Activated CD4-positive, alpha-beta T cell treated with anti-CD3 and anti-CD28 coated beads for 36 hours (primary cell): ENCODE measurements at places on chromosomes 7 and 10. TPM values are rescaled to one million over a fixed set of nuclear protein-coding genes. Genes with fewer than 3 reads are reported as not detected.

The ADAM8 gene
- 176 TPM for total RNA-seq

The PPP1R17 gene
- total RNA-seq = not detected

The MYOZ1 gene
- total RNA-seq = not detected

The MALRD1 gene
- total RNA-seq = not detected

The WDFY4 gene
- total RNA-seq = 0.09 TPM

The COMTD1 gene
- 28.1 TPM for total RNA-seq

The ERVW-1 gene
- not detected for total RNA-seq

DNA sequence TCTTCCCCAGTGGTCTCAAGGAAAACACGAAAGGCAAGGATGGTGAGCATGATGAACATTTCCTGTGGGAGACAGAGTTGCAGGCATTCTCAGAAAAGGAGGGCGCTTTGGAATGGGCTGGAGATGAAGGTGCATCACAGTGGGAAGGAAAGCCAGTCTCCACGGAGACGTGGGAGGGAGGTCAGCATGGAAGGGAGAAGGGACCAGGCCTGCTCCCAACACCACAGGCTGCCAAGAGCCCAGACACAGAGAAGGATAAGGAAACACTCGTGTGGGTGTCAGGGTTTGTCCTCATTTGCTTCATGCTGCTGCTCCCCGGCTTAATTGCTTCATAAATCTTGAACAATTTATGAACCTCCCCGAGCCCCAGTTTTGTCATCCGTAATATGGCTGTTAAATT, 231.5 kb upstream of the ZNF32 start:
- no peaks in the 10 kb centered on the region for H3K27me3 ChIP-seq
- no peak for DNase-seq
- no peaks in the 10 kb centered on the region for H3K36me3 ChIP-seq
- no peak overlapping the region for H3K27ac ChIP-seq

DNA sequence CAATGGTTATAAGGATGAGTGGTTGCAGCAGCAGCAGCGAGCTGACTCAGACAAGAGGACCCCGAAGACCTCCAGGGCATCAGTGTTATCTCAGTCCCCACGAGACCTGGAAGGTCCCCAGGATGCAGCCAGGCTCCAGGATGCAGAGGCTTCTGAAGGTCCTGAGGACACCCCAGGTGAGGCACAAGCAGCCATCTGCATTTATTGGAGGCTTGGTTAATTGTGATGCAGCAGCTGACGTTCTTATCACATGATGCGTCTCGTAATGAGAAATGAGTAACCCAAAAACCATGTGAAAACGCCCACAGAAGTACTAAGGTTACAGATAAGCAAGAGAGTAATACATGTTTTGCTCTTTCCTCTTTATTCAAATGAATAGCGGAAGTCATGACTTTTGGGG, 17.4 kb downstream of the C7orf57 start:
- no peaks in the 10 kb centered on the region for H3K36me3 ChIP-seq
- no peak overlapping the region for H3K27ac ChIP-seq
- H3K4me1 ChIP-seq = peaks cover 10% of the 10 kb centered on the region

DNA sequence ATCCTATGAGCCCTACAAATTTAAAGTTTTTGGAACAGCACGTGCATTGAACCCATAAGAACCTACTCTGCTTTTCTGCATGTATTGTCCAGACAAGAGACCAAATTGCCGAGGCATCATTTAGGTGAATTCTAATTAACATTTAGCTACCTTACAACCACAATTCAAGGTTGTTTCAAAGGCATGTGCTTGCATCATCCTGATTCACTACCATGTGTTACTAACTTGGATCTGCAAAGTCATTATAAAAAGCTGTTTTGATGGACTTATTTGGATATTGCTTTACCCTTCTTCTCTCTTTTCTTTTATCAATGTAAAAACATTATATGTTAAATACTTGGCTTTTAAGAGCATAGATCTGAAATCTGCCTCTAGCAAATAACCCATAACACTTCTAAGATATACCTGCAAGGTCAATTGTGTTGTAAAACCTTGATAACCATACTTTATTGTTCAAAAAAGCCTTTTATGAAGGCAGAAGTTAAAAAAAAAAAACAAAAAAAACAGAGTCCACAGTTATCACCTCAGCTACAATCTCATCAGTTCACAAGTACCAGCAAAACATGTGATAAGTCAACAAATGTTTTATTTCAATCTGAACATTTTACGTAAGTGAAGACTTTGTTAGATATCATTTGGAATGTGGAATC, 51.9 kb downstream of the CFTR start:
- H3K27ac ChIP-seq = no peak overlapping the region
- no peak overlapping the region for H3K4me3 ChIP-seq
- H3K36me3 ChIP-seq = no peaks in the 10 kb centered on the region
- H3K4me1 ChIP-seq = no peaks in the 10 kb centered on the region

GRCh38 chr7:157434701-157435100, 97.9 kb downstream of the DNAJB6 start:
- no peak overlapping the region for H3K27ac ChIP-seq
- H3K36me3 ChIP-seq = no peaks in the 10 kb centered on the region
- peaks cover 13% of the 10 kb centered on the region for H3K4me1 ChIP-seq
- H3K4me3 ChIP-seq = no peak overlapping the region
- no peak for DNase-seq
- H3K27me3 ChIP-seq = peaks cover 1% of the 10 kb centered on the region

- H3K27me3 ChIP-seq = no peaks in the 10 kb centered on the region
- no peak overlapping the region for H3K4me3 ChIP-seq
- H3K36me3 ChIP-seq = no peaks in the 10 kb centered on the region
- no peak overlapping the region for H3K27ac ChIP-seq
- DNase-seq = no peak
These were observed 1.6 kb upstream of the ANKRD2 start for GRCh38 chr10:97570789-97571471.

GRCh38 chr10:28925121-28925663, 247.9 kb downstream of the BAMBI start:
- no peak overlapping the region for H3K4me3 ChIP-seq
- H3K27ac ChIP-seq = no peak overlapping the region
- peaks cover 10% of the 10 kb centered on the region for H3K27me3 ChIP-seq
- no peaks in the 10 kb centered on the region for H3K4me1 ChIP-seq

- no peak overlapping the region for H3K27ac ChIP-seq
- H3K4me1 ChIP-seq = no peaks in the 10 kb centered on the region
- H3K36me3 ChIP-seq = no peaks in the 10 kb centered on the region
- H3K4me3 ChIP-seq = no peak overlapping the region
These were observed 27.7 kb downstream of the PHYH start for GRCh38 chr10:13272164-13272571.

DNA sequence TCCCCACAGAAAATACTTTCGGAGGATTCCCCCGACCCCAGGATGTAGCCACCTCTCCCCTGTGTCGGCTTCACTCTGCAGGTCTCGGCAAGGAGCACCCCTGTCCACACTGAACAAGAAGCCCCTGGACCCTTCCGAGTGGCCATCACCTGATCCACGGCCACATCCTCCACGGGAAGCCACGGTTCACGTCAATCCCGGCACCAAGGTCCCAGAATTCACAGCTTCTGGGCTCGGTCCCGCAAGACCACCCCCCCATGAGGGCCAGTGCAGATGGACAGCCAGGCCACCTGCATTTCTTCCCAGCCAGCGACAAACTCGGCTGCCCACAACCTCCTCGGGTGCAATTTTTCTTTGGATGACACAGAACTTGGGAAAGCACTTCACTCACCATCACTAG, 199.6 kb downstream of the PTPRN2 start:
- H3K27me3 ChIP-seq = peaks cover 4% of the 10 kb centered on the region
- no peak overlapping the region for H3K4me3 ChIP-seq
- H3K27ac ChIP-seq = no peak overlapping the region
- H3K36me3 ChIP-seq = no peaks in the 10 kb centered on the region
- DNase-seq = no peak

- DNase-seq = no peak
- H3K4me1 ChIP-seq = peaks cover 2% of the 10 kb centered on the region
- no peaks in the 10 kb centered on the region for H3K36me3 ChIP-seq
- H3K27ac ChIP-seq = no peak overlapping the region
- H3K4me3 ChIP-seq = no peak overlapping the region
These were observed 210.9 kb downstream of the TEX36 start for GRCh38 chr10:125472010-125472607.

DNA sequence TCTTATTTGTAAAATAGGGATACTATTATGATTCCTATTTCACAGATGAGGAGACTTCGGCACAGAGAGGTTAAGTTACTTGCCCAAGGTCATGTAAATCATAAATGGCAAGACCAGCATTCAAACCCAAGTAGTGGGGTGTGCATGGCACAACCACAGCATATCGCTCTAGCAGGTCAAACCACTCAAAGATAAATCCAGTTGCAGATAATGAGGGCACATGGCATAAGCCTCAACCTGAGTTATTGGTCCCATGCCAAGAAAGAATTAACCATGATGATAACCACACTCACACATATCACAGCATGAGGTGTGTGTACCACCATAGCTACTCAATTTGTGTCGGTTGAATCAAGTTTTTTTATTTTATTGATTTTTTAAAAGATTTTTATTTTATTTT, 180.5 kb downstream of the CREB5 start:
- H3K27me3 ChIP-seq = no peaks in the 10 kb centered on the region
- DNase-seq = no peak
- no peak overlapping the region for H3K27ac ChIP-seq

DNA sequence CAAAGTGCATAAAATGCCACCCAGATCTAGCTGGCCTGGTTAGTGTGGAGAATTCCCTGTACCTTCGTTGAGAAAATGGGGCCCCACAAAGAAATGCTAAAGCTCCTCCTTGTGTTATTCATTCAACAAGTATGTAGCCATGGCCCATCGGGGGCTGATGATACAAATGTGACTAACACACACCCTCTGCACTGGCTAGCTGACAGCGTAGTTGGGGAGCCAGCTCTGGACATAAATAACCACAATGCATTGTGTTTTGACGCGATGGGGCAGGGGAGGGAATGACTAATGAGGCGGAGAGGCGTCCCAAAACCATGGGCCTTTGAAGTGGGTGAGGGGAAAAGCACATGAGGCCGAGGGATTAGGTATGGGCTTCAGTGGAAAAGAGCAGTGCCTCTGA, 28.2 kb upstream of the ASL start:
- no peak overlapping the region for H3K27ac ChIP-seq
- no peak for DNase-seq
- H3K27me3 ChIP-seq = peaks cover 8% of the 10 kb centered on the region
- peaks cover 8% of the 10 kb centered on the region for H3K4me1 ChIP-seq
- no peak overlapping the region for H3K4me3 ChIP-seq
- no peaks in the 10 kb centered on the region for H3K36me3 ChIP-seq

DNA sequence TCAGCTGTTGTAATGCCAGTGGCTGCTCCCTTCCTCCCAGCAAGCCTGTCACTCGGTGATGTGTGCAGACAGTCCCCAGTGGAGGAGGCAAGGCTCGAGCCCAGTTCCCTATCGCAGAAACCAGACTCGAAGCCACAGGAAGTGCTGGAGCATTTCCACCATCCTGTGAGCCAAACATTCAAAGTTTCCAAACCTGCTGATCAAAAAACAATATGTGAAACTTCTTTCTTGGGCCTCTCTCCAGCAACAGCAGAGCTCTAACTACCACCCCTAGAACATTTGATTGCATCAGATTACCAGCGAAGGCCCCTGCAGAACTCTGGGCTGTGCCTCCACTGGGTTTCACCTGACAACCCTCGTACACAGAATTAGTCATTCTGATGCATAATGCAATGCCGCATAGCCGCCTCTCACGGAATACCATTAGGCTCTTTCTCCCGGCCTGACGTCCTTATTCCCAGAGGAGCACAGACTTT, 94.0 kb downstream of the ELMO1 start:
- peak; percentile 86 for DNase-seq
- peaks cover 15% of the 10 kb centered on the region for H3K36me3 ChIP-seq
- peak overlapping the region; percentile 86 for H3K4me3 ChIP-seq
- H3K27me3 ChIP-seq = no peaks in the 10 kb centered on the region

DNA sequence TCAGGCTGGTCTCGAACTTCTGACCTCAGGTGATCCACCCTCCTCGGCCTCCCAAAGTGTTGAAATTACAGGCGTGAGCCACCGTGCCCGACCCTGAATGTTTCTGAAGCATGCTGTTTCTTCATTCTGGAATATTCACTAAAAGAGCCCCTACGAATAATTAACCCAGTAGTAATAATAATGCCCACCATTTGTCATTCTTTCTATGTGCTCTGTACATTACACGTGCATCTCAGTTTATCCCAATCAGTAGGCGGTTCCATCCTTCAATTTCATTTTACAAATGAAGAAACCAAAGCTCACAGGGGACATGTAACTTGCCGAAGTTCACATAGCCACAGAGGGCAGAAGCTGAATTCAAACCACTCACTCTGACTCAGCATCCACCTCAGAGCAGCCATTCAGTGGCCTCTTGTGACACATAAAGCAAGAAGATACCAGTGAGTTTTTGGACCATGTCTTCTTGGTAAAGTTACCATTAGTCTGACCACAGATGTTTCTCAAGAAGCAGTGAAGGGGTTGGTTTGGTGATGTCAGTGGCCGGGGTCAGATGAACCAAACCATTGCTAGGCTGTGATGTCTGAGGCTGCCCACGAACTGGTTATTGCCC, 71.9 kb upstream of the DUSP5 start:
- H3K27ac ChIP-seq = peak overlapping the region; percentile 79
- DNase-seq = peak; percentile 81
- H3K27me3 ChIP-seq = no peaks in the 10 kb centered on the region
- no peak overlapping the region for H3K4me3 ChIP-seq
- H3K4me1 ChIP-seq = peaks cover 40% of the 10 kb centered on the region

DNA sequence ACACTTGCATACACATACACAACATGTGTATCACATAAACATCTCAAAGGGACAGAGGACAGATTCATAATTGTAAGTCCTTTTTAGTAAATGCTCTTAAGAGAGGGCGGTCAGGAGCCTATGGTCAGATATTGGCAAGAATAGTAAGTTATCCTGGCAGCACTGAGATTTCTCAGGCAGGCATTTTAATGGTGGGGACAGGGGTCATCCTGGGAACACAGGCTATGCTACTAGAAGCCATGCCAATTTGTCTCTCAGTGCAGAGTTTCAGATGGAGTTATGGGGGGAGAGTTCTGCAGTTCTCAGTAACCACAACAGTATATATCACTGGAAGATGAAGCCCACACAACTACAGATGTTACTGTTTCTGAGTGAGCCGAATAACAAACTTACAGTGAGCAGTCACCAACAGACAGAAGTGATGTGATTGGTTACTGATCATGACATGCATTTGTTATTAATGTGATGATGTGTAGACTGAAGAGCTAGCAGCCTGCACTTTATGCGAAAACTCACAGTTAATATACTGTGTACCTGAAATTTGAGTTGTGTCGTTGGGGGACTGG, 16.4 kb downstream of the ZNF487 start:
- peak overlapping the region; percentile 88 for H3K4me3 ChIP-seq
- peak; percentile 14 for DNase-seq
- no peaks in the 10 kb centered on the region for H3K27me3 ChIP-seq
- peak overlapping the region; percentile 96 for H3K27ac ChIP-seq
- H3K36me3 ChIP-seq = peaks cover 5% of the 10 kb centered on the region
- peaks cover 48% of the 10 kb centered on the region for H3K4me1 ChIP-seq

- H3K4me3 ChIP-seq = no peak overlapping the region
- H3K4me1 ChIP-seq = no peaks in the 10 kb centered on the region
- no peaks in the 10 kb centered on the region for H3K36me3 ChIP-seq
- no peak overlapping the region for H3K27ac ChIP-seq
These were observed 14.7 kb upstream of the CPXM2 start for GRCh38 chr10:123906296-123906695.
